ENCODE measurements at places on chromosomes 7 and 10.

DNA sequence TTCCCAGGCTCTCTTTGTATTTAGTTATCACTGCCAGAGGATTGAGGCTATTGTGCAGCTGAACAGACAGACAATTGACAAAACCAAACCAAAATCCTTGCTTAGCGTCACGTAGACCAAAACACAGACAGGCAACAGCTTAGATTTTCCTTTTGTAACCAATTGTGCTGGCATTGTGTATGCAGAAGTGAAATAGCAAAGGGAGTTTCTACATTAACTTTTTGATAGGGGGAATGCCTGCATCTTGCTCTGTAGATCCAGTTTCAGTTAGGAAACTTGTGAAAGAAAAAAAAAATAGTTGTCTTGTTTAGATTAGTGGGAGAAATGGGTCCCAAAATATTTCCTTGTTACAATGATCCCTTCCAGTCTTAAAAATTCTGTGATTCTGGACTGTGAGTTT lies 333.8 kb downstream of the BBS9 start:
- no peaks in the 10 kb centered on the region for H3K4me1 ChIP-seq
- H3K27me3 ChIP-seq = no peaks in the 10 kb centered on the region
- H3K27ac ChIP-seq = no peak overlapping the region
- no peak overlapping the region for H3K4me3 ChIP-seq
- no peaks in the 10 kb centered on the region for H3K36me3 ChIP-seq

DNA sequence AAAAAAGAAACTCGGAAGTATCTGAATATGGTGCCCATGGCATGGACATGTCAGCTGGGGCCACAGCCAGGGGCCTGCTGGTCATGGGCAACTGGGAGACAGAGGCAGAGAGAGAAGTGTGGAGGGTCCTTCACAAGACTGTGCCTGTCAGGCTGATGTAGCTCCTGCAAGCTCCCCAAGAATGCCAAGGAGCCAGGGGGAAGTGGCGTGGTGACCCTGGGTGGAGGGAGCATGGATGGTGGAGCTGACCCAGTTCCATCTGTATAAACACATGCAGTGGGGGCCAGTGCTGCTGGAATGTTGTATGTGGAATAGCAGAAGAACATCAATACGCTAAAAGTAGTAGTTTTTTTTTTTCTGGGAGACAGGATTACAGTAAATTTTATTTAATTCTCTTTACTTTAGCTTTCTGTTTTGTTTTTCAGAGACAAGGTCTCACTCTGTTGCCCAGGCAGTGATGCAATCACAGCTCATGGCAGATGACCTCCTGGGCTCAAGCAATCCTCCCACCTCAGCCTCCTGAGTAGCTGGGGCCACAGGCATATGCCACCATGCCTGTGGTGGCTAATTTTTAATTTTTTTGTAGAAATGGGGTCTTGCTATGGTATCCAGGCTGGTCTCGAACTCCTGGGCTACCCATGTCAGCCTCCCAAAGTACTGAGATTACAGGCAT lies 10.5 kb upstream of the ZMIZ2 start:
- H3K36me3 ChIP-seq = no peaks in the 10 kb centered on the region
- H3K27me3 ChIP-seq = no peaks in the 10 kb centered on the region
- H3K4me3 ChIP-seq = no peak overlapping the region

DNA sequence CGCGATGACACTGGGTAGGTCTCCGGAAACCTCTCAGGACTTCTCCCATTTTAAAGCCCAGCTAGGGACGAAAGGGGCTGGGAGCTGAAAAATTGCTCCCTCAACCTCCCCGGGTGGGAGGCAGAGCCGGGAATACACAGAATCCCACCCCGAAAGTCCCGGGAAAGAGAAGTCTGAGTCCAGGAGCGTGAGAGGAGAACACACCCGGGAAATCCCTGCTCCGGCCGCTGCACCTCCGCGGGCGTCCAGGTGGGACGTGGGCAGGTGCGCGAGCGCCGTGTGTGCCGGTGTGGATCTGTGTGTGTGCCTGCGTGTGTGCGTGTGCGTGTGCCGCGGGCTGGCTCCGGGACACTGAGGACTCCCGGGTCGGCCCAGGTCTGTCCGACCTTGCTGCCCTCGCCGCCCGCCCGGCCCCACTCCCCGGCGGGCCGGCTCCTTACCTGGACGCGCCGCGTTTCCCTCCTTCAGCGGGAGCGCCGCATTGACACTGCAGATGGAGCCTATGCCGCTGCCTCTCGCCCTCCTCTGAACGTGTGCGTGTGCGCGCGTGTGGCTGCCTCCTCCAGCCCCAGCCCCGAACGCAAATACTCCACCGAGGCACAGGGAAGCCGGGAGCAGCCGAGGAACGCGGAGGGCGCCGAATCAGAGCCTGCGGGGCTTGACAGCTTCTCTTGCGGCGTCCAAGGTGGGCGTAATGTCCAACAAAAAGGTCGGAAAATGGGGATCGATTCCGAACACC lies at the start of gene PLXNA4:
PLXNA4 (minus strand) TSS at position 489 of the 739 bp plus-strand sequence. CDS start 67,777 bp downstream, outside the sequence.
- no peak within 1 kb of the TSS for H3K27ac ChIP-seq
- H3K4me1 ChIP-seq = peaks cover 7% of the 10 kb centered on the region
- peaks cover 77% of the 10 kb centered on the region for H3K27me3 ChIP-seq
- peak within 1 kb of the TSS; percentile 32 for H3K4me3 ChIP-seq
- no peaks in the 10 kb centered on the region for H3K36me3 ChIP-seq
- no peak for DNase-seq

DNA sequence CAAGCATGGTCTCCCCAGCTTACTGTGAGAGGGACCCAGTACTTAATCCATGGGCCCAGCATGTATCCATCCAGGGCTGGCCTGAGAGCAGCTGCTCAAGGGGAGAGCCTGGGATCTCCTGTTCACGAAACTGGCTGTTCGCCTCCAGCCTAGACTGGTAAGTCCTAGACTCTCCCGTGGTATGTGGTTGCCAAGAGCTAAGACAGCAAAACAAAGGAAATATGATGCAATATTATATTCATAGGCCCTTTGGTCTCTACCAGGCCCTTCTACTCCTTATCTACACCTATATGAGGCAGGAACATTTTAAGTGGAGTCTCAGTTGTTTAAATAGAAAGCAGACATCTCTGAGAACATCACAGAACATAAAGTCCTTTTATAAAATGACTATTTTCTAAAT lies 28.9 kb upstream of the STK17A start:
- no peak for DNase-seq
- H3K36me3 ChIP-seq = no peaks in the 10 kb centered on the region

GRCh38 chr7:101904019-101904418 lies 86.6 kb downstream of the CUX1 start:
- DNase-seq = no peak
- H3K4me3 ChIP-seq = no peak overlapping the region
- no peaks in the 10 kb centered on the region for H3K36me3 ChIP-seq

DNA sequence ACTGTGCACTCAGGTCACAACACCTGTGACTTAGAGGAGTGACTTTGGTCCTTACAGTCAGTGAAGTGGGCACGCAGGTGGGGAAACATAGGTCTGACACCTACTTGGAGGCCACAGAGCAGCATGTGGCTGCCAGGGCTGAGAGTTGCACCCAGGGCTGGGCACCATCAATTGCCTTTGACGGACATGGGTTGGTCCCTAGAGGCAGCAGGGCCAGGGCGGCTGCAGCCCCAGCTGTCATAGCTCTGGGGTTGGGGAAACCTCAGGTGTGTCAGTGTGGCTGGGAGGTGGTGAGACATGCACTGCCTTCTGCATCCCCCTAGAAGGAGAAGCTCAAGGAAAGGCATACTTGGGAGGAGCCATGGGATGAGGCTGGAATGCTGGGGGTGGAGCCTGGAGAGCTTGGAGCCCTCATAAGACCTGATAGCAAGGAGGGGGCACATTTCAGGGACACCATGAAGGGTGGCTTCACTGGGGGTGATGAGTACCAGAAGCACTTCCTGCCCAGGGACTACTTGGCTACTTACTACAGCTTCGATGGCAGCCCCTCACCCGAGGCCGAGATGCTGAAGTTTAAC lies at the start of gene INMT:
INMT (plus strand) TSS at position 440 of the 578 bp plus-strand sequence; CDS start at position 456, 16 bp downstream.
- no peaks in the 10 kb centered on the region for H3K27me3 ChIP-seq
- no peak within 1 kb of the TSS for H3K4me3 ChIP-seq
- H3K4me1 ChIP-seq = peaks cover 32% of the 10 kb centered on the region
- H3K27ac ChIP-seq = peak within 1 kb of the TSS; percentile 83

GRCh38 chr10:3639546-3639945 lies 145.5 kb downstream of the KLF6 start:
- no peak overlapping the region for H3K27ac ChIP-seq
- H3K4me1 ChIP-seq = no peaks in the 10 kb centered on the region
- H3K36me3 ChIP-seq = no peaks in the 10 kb centered on the region
- no peaks in the 10 kb centered on the region for H3K27me3 ChIP-seq

DNA sequence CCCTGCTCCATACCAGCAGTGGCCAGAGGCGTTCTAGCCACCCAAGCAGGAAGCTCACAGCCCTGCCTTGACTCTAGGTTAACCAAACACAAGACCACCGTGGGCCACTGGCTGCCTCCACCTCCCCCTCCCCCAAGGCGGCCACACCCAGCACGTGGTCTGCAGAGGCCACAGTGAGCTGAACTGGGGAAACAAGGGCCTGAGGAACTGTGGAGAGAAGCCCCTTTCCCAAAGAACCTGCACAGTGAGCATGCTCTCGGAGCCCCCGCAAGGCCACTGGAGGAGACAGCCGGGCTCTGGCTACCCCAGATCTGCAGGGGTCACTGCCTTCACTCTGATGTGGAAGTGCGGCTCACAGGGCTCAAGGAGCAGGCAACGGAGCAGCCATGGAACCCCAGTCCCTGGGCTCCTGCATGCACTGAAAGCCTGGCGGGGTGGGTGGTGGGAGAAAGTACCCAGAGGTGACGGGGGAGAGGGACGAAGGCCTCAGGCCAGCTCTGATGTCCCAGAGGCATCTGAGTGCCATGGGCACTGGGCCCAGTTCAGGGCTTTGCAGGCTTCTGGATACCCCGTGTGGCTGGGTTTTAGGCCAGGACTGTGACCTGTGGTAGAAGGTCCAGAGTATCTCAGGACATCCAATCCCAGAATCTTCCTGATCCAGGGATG lies 189.2 kb downstream of the EBF3 start:
- H3K4me3 ChIP-seq = no peak overlapping the region
- H3K4me1 ChIP-seq = no peaks in the 10 kb centered on the region
- no peak for DNase-seq
- H3K27me3 ChIP-seq = no peaks in the 10 kb centered on the region
- no peaks in the 10 kb centered on the region for H3K36me3 ChIP-seq

Measured in transverse colon (tissue), 4 donors.